ENCODE measurements at places on chromosomes 1 and 21.

- no peak for DNase-seq
These were observed 4.1 kb upstream of the TRAF3IP3 start for GRCh38 chr1:209751627-209752231.

GRCh38 chr1:15916916-15917315 is 59.0 kb downstream of the ZBTB17 start:
- no peak for DNase-seq

GRCh38 chr1:244451951-244452795 is 464 bp upstream of the ADSS2 start:
- DNase-seq: peak; percentile 100

DNA sequence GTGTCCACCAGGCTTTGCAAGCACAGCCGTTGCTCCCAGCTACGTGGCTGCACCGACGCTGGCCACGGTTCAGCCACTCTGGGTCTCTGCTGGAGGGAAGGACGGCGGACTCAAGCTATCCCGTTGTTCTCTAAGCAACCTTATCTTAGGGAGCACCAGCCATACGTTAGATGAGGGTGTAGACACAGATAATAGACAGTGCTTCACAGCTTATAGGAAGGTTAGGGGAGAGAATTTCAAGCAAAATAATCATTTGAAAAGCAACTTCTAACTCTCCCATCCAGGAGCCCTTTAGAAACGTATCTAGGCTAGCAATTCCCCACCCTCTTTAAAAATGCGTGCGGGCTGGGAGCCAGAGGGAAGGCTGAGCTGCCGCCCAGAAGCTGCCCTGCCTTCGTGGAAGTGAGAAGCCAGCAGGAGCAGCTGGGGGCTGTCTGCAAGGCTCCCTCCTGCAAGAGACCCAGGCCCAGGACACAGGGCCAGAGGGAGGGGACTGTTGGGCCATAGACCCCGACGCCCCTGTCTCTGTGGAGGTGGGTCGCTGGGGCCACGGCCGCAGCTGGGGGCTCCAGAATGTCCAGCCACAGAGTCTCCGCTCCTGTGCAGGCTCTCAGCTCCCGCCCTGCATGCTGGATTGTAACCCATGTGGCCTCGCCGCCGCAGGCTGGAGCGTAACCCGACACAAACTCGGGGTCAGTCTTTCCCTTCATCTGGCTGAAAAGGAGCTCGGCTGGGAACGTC is 31.2 kb upstream of the COL6A2 start:
- no peak for DNase-seq

- DNase-seq: no peak
These were observed 20.1 kb upstream of the ADAR start for GRCh38 chr1:154628121-154628405.

DNA sequence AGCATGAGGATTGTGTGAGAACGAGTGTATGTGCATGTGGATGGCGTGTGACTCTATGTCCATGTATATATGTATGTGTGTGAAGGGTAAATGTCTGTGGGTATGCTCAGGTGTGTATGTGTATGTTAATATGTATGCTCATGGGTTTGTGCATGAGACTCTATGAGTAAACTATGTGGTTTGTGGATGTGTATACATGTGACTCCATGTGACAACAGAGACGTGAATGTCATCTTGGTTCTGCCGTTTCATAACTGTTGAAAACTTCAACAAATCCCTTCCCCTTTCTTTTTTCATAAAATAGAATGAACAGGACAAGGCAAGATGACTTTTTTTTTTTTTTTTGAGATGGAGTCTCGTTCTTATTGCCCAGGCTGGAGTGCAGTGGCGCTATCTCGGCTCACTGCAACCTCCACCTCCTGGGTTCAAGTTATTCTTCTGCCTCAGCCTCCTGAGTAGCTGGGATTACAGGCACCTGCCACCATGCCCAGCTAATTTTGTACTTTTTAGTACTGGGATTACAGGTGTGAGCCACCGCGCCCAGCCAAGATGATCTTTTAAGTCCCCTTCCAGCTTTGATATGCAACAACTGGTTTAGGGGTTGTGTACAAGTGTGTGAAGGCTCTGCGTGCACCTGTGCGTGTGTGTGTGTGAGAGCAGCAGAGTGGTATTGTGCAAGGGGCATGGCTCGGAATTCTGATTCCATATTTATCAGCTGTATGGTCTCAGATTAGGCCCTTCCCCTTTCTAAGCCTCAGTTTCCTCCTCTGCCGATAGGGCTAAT is 106.3 kb downstream of the EBNA1BP2 start:
- no peak for DNase-seq

DNA sequence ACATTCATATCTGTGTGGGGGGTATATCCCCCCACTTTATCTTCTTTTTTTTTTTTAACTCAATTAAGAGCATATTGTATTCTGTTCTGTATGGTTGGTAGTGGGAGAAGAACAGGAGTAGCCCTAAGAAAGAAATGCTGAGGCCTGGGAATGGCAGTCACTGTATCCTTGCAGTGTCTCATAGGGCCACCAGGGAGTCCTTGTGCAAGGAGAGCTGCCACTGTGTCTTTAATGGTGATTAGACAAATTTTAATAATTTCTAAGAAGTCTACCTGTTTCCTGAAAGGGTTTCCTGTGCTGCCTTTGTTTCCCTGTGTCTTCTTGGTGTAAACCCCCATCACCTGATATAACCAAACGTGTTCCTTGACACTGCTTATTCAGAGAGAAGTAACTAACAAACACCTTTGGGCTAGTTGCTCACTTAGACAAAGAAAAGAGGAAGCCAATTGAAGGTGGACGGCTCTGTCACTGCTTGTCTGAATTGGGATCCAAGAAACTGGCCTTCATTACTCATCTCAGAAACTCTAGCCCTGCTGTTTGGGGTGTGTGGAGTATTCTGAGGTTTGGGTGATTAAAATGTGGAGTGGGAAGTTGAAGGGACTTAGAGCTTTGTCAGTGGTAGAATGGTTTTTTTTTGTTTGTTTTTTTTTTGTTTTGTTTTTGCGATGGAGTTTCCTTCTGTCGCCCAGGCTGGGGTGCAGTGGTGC is 15.2 kb downstream of the GIPC2 start:
- DNase-seq: no peak

- no peak for DNase-seq
These were observed 295.9 kb upstream of the ADGRL4 start for GRCh38 chr1:79302380-79302930.

- no peak for DNase-seq
These were observed at the start of gene BGLAP for GRCh38 chr1:156241926-156242325. TSS of gene BGLAP (plus strand) at chr1:156242184. CDS start at chr1:156242232, 48 bp downstream.

DNA sequence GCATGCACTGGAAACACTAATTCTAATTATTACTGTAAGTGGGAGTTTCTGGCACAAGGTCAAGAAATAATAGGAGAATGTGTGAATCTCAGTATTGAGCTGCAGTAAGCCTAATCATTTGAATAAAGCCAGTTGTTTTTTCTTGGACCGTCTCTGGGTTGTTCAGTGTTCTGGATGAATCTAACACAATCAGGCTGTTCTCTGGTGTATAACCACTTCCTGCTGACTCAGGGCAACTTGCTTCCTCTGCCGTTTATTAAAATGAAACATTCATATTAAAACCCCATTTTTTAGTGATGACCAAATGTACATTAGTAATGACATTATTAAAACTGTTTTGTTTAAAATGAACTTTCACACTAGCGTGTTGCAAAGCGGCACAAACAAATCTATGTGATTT is 273.1 kb upstream of the SNX7 start:
- DNase-seq: no peak

- no peak for DNase-seq
These were observed 216.0 kb downstream of the S1PR1 start for GRCh38 chr1:101452825-101453224.

DNA sequence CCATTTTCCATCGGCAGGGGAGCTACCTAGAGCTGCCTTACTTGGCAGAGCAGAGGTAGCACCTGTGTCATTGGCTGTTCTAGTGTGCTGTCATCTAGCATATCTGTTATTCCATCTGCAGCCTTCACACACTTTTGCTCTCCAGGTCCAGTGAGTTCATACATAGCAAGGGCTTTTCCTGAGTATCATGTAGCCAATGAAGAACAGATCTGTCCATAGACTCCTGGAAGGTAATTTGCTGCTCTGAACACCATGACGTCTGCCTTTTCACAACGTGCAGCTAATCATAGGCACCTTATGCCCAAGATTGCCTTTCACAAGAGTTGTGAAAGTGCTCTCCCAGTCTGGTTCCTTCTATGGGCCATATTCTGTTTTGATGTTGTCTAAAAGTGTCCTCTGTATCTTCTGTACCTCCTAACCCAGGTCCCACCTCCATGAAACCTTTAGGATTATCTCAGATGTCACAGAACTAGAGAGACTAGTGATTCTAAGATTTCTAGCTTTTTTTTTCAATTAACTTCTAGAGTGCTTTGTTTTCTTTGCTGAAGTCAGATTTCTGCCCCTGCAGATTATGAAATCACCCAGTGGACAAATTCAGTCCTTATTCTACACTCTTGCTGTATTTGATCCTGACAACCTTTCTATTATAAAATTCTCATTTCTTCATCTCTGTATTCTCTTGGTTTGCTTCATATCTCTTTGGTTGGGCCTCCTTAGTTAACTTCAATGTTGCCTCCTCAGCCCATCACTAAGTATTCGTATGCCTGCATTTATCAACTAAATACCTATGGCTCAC is 134.8 kb downstream of the PBX1 start:
- no peak for DNase-seq

DNA sequence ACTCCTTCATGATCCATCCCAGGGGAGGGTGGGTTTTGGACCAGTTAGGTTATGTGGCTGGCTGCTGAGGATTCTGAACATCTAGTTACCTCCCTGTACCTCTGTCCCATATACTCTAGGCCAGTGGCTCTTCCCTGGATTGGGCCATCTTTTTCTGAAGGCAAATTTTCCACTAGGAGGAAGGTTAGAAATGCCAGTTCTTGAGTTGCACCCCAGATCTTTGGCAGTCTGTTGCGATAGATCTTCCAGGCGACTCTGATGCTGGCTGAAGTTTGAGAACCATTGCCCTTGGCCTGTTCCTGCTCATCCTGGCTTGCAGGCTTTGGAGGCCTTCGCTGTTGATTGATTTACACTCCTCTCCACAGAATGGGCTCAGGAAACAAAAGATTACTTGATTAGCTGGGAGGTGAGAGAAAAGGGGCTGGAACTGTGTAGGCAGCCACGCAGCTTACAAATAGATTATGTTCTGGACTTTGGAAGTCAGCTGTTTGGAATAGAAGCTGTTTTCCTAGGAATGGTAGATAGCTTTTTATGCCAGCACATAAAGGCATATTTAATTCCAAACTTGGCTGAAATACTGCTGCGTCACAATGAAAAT is 110.1 kb downstream of the MRPS6 start:
- DNase-seq: no peak

DNA sequence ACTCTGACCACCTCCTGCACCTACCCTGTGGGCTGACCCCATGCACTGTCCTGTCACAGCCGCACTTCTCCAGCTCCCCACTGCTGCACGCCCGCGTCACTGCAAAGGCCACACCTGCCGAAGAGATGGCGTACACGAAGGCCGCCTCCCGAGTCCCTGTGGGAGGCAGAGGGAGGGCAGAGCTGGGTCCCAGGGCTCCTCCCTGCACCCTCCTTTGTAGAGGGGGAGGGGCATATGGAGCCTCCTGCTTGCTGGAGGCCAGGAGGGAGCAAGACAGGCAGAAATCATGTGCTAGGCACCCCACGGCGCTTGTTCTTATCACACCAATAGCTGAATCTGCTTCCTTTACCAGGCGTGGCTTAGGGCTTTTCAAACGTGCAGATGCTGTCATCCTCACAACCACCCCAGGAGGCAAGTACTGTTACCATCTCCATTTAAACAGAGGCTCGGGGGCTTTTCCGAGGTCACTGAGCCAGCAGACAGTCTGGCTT is 21.4 kb downstream of the WNT4 start:
- no peak for DNase-seq

- no peak for DNase-seq
These were observed 324.0 kb downstream of the NTNG1 start for GRCh38 chr1:107464827-107465226.

DNA sequence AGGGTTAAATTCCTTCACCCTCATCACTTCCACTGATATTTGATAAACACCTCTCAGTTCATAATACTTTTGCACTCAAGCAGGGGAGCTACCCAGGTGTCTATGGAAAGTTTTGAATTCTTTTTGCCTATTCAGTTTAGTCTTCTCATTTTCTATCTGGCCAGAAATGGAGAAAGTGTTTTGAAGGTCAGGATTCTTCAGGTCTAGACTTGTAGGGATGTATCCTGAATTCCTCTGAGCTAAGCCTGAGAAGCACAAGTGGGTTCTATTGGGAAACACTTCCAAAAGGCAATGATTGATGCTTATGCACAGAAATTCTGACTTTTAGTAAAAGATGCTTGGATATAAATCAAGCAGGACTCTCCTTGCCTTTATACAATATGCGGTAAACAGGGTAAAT is 217.8 kb upstream of the HOOK1 start:
- DNase-seq: no peak

DNA sequence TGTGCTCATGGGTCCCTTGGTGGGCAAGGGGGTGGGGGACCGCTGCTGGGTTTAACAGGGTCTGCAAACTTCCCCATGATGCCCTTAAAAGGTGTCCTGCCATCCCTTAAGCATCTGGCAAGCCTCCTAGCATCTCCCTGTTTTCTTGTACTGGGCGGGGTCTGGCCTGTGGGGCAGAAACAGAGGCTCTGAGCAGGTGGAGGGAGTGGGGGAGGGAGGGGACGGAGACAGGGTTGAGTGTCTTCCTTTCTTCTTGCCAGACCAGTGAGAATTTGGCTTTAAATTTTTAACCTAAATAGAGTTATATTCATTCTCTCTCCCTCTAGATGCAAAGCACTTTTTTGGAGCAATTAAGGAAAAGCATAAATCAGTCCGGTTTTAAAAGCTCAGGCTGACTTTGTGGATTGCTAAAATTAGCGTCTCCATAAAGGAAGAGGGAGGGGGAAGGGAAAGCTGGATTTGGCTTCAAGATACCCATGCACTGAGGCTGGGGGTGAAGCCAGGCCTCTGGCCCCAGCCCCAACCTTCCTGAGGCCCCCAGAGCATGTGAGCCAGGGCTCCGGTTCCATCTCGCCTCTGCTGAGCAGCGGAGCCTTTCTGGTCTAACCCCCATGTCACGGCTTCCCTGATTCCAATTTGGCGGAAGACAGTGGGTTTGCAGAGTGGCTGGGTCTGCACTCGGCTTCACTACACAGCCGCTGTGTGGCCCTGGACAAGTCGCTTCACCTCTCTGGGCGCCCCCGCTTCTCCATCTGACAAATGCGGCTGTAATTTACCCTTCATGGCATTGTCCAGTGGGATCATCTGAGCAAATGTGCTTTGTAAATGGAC is 25.3 kb downstream of the IGSF21 start:
- DNase-seq: no peak

- DNase-seq: no peak
These were observed 127.3 kb upstream of the APP start for GRCh38 chr21:26297851-26298250.

- peak; percentile 86 for DNase-seq
These were observed at the start of gene CERS2 for GRCh38 chr1:150974580-150975478. TSS of gene CERS2 (minus strand) at chr1:150974835. CDS start at chr1:150969090, 5,745 bp downstream.
